ENCODE measurements at places on chromosomes 2 and 18.

- DNase-seq, result peak; percentile 56
Observed at GRCh38 chr18:22826726-22827125, 106.4 kb upstream of the RBBP8 start.

DNA sequence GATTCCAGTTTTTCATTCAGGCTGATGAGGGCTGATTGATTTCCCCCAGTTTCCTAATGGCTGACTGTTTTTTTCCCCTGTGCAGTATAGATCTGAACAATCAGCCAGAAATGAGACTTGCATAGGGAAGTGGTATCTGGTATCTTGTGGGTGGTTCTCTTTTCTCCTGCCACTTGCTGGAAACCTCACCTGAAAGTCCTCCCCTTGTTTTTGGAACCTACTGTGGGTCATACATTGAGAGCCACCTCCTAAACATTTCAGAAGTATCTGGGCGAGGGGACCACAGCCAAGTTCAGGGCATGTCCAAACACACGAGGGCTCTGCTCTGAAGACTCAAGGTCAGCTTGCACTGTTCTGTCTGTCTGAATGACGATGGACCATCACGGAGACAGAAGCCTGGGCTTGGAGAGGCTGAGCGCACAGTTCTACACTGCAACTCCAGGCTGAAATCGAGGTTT, 19.3 kb downstream of the ALPK2 start:
- peak; percentile 73 for DNase-seq

GRCh38 chr2:144268036-144268678, 251.8 kb downstream of the ZEB2 start:
- DNase-seq, result no peak

DNA sequence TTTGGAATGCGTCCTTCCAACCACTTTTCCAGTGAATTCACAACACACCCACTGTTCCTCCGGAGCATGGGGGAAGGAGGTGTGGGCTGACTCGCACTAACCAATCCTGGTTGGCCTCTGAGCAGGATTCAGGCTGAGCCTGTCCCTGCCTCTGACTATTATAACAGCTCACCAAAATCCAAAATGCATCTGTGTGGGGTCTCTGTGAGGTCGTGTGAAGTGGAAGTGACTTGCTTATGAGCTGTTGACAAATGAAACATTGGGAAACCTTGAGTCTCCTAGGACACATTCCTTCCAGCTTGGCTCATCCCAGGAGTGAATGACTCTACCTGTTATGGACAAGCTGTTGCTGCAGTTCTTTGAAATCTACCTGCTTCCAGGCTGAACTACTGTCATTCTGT, 1.5 kb downstream of the CIDEA start:
- DNase-seq, result no peak

GRCh38 chr2:222656526-222657446, 894 bp upstream of the FARSB start:
- DNase-seq, result no peak

DNA sequence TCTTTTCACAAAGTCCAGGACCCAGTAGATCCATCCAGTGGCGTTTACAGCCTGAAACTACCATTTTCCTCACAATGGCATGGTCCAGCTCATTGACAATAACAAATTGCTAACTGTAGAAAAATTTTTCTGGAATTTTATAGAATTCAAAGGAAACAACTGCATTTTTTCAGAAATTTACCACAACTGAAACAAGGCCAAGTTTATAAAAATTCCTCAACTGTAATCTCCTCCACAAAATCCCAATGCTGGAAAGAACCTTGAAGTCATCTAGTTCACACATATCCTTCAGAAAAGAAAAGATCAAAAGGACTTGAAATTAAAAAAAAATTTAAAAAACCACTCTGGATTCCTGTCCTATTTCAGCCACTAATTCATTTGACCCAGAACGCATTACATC, 226.0 kb upstream of the CTAGE1 start:
- no peak for DNase-seq

DNA sequence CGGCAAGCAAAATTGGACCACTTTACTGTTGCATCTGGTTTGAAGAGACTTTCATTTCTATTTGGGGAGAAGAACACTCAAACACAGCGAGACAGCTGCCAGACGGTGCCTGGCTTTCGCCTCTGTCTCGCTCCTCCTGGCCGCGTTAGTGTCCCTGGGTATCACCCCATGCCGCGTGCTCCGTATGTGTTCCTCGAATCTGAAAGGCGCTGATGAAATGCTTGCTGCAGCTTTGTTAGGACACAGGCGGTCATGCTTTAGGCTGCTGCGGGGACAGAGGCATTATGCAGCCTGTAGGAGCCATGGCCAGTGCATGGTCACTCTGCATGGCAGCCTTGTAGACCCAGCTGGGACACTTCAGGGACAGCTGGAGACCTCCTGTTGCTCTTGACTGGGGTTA, 53.9 kb downstream of the LDLRAD4 start:
- no peak for DNase-seq

DNA sequence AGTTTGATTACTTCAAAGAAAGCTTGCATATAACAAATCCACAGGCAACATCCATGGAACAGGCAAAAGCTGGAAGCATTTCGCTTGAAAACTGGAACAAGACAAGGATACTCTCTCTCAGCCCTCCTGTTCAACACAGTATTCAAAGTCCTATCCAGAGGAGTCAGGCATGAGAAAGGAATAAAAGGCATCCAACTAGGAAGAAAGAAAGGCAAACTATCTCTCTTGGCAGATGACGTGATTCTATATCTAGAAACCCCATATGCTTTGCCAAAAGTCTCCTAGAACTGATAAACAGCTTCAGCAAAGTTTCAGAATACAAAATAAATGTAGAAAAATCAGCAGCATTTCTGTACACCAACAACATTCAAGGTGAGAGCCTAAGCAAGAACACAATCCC, 34.1 kb upstream of the MC4R start:
- DNase-seq, result no peak

GRCh38 chr2:216590780-216591179, 42.4 kb upstream of the IGFBP2 start:
- peak; percentile 13 for DNase-seq

DNA sequence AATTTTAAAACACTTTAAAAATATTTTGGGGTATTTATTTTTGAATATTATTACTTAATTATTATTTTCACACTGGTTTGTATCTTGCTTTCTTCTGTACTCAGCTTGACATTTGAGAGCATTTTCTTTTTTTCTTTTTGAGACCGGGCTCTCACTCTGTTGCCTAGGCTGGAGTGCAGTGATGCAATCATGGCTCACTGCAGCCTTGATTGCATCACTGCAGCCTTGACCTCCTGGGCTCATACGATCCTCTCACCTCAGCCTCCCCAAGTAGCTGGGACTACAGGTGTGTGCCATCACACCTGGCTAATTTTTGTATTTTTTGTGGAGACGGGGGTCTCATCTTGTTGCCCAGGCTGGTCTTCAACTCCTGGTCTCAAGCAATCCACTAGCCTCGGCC, 79.9 kb upstream of the DLX2 start:
- DNase-seq, result no peak

DNA sequence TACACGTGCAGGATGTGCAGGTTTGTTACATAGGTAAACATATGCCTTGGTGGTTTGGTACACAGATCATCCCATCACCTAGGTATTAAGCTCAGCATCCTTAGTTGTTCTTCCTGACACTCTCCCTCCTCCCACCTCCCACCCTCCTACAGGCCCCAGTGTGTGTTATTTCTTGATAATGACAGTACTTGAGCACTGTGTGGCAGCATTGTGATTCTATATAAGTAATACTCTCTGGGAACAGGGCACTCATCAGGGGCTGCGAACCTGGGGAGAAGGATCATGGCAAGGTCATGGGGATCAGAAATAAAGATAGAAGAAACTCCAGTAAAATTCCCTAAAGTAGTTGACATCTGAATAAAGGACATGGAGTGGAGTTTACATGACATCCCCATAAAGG, 1256.2 kb upstream of the CRIM1 start:
- DNase-seq, result no peak

GRCh38 chr2:7449298-7449697, 532.1 kb downstream of the RNF144A start:
- DNase-seq, result no peak

DNA sequence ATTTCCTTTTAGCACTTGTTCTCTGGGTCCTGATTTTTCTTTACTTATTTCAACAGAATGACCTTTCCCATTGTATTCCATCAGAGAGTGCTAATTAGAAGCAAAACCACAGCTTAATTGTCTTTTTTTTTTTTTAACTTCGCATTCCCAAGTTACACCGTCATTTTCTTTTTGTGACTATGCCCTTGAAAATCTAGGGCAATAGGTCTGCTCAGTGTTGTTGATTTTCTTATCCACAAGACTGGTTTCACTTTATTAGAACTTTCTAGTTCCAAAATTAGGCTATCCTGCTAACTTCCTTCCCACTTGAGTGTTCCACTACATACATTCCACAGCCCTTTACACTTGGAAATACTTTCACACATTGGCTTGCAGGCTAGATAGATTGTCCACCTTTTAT, 18.7 kb upstream of the ADAM17 start:
- DNase-seq, result no peak

- peak; percentile 96 for DNase-seq
Observed at GRCh38 chr2:37713258-37713700, 41.8 kb upstream of the CDC42EP3 start.

GRCh38 chr2:172097557-172098131, 5.1 kb downstream of the DLX2 start:
- no peak for DNase-seq

DNA sequence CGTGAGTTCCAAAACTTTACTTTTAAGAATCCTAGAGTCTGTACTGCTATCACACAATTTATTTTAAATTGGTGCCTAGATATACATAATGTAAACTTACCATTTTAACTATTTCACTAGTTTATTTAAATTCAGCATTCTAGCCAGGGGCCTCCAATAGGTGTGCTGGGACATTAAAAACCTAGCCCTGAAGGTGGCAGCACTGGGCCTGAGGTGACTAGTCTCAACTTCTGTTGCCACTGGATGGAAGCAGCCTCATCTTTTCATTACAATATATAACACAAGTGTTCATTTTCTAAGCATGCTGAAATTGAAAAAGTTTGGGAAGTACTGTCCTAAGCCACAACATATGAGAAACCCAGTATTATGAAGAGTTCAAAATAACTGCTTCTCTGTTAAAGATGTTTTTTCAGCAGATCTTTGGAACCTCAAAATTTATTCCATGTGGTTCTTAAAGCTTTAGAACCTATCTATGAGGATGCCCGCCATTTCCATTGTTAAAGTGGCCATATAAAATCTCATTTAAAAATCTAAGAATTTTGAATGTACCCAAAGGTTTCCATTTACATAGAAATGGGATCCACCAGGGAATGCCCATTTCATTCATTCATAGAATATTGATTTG, 2.9 kb upstream of the RBBP8 start:
- DNase-seq, result peak; percentile 47

- no peak for DNase-seq
Observed at GRCh38 chr2:27010139-27010538, 22.6 kb upstream of the TMEM214 start.

GRCh38 chr2:239934571-239935171, 90.5 kb downstream of the NDUFA10 start:
- no peak for DNase-seq

DNA sequence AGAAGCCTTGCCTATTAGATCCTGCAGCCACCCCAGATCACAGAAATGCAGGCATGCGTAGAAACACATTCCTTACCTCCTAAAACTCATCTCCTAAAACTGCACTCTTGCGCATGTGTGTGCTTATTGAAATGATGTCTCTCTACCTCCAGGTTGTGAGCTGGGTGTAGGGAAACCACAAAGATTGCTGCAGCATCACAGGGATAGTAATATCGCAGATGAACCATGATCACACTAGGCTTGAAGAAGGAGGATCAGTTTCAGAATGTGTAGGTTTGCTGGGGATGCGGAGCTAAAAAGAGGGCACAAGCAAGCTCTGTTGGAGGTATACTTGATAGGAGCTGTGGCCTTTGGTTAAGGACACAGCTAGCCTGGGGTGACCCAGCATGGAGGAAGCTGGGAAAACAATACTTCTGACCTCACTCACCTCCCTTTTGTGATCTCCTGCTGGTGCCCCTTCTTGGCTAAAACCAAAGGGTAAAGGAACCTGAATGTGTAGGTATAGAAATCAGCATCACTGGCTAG, 118.8 kb downstream of the SETBP1 start:
- no peak for DNase-seq

DNA sequence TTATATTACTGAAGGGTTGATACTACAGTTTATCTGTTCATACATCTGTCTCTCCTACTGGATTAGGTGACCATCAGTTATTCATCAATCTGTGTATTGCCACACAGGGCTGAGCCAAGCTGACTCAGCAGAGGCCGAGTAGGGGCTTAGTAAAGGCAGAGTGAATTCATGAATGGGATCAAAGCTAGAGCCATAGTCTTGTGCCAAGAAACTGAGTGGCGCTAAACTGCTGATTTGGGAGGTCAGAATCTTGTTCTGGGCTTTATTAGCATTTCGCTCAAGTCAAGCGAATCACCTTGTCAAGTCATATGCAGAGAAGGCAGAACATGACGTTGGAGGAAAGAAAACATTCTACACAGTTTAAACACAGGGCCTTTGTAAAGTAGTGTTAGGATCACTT, 34.1 kb downstream of the SOCS6 start:
- DNase-seq, result no peak

GRCh38 chr2:96907115-96908041, 37.5 kb upstream of the SEMA4C start:
- DNase-seq, result no peak

GRCh38 chr2:166375195-166375735, 479 bp downstream of the SCN9A start:
- no peak for DNase-seq

DNA sequence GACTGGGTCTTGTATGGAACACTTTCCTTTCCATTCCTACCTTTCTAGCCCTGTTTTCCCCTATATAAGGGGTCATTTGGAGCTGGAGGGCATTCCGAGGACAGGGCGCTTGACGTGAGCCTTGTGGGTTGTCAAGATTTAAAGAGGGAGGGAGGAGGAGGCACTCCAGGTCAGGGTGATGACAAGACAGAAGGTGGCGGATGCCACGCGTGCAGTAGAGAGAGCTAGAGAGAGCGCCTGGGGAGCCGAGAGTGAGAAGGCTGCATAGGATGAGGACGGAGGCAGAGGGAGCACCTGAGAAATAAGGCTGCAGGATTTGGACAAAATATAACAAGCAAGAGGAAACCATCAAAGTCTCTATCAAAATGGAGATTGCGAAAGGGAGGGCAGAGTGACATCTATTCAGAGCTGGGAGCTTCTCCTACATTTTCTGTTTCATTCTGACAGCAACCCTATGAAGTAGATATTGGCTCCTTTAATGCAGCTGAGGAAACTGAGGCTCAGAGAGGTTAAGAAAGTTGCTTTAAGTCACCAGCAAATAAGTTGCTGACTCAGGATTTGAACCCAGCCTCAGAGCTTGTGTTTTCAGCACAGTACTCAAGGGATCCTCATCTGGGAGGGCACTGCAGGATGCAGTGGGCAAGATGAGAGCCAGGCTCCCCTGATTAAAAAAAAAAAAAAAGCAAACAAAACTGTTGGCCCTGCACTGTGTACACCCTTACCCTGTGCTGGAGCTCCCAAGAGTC, 124.2 kb downstream of the MRO start:
- DNase-seq, result no peak

DNA sequence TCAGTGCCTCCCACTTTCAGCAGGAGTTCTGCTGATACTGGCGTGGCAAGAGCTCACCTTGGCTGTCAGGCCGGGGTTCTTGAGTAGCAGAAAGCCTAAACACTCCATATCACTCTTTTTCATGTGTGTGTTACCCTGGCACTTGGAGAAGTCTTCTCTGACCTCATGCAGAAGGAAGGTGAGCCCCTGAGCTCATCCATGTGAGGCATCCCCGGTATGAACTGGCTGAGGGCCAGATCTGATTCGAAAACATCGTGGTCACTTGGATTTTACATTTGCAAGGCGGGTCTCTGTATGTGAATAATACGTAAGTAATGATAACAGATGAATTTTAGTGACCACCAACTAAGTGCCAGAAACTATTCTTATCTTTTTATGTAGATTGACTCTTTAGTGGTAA, 93.6 kb downstream of the RAPGEF4 start:
- DNase-seq, result no peak
